ENCODE measurements at places on chromosomes 1 and 21. TPM values are rescaled to one million over a fixed set of nuclear protein-coding genes. Genes with fewer than 3 reads are reported as not detected.

DNA sequence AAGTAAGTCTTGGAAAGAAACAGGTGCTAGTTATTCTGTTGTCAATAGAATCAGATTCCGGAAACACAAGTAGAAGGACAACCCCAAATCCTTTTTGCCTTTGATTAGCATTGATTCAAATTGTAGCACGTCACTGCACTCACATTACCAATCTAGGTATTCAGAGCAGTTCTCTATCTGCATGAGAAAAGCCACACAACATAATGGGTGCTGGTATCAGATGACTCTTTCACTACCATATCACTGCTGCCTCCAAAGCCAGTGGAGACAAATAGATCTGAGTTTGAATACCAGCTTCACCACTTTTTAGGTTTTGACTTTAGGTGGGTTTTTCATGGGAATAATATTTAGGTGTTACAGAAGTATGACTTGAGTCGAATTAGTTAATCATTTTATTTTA, 38.9 kb downstream of the RTCA start:
- DNase-seq, result no peak

- DNase-seq, result no peak
Measured at GRCh38 chr1:83762416-83762815, 236.5 kb downstream of the TTLL7 start.

DNA sequence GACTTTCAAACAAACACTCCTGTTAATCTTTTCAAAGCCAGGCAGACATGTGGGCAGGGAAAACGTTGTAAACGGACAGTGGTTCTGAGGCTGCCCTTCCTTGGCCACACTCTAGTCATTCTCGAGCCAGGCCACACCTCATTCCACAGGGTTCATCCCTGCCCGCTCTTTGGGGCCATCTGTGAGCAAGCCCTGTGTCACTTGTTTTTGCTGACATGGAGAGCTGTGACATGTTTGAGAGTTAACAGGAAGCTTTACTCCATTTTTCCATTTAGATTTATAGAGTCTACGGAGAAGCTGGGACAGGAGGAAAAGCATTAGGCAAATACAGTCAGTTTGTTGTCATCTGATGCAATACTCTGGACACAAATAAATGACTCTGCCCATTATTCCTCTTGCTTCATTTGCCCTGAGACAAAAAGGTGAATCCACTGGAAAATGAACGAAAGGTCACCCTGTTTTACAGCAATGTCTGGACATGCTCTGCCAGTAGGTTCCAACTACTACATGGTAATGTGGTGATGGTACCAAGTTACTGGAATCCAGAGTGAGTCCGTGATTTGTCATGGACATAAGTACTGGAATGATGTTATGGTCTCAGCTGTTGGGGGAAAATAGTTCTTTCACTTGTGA, 126.9 kb downstream of the CLIC6 start:
- no peak for DNase-seq

Gene MNDA
- total RNA-seq, result 2.6 TPM

Gene GUCA2B
- total RNA-seq, result not detected

Gene EXOSC10
- total RNA-seq, result 89.9 TPM

Gene SAMD13
- 3.0 TPM for total RNA-seq

Gene OTUD3
- total RNA-seq, result 24.4 TPM

Gene PLEKHA6
- 131 TPM for total RNA-seq

Gene WNT2B
- 10.3 TPM for total RNA-seq

Gene PALMD
- 11.1 TPM for total RNA-seq
